ENCODE measurements at places on chromosomes 12 and 14.

DNA sequence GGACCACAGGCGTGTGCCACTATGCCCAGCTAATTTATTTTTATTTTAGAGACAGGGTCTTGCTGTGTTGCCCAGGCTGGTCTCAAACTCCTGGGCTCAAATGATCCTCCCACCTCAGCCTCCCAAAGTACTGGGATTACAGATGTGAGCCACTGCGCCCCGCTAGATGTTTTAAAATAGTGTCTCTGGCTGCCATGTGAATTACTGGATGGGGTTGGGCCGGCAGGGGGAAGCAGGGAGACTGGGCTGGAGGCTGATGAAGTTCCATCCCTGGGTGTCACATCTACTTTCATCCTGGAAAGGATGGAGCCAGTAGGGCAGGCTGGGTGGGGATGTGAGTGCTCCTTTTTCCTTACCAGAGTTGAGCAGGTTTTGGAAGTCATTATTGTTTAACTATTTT, 46.1 kb downstream of the DNAH10 start:
- no peak for DNase-seq

- DNase-seq: no peak
Observed at GRCh38 chr14:80152166-80152565, 59.1 kb downstream of the DIO2 start.

DNA sequence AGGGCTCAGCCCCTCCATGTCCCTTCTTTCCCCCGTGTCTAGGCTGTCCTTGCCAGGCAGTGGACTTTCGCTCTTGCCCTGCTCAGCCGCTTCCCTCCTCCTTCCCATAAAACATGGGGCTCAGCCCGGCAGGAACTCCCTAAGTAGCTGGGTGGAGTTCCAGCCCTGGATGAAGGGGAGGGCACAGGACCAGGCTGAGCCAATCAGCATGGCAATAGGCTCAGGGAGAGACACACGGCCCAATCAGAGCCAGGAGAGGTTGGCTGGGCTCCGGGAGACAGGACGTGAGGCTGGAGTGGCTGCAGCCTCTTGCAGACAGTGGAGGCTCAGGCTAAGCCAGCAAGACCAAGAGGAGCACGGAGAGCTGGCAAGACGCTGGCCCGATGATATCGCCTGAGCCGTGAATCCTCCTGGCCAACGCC, 54.3 kb downstream of the GALNT9 start:
- no peak for DNase-seq

DNA sequence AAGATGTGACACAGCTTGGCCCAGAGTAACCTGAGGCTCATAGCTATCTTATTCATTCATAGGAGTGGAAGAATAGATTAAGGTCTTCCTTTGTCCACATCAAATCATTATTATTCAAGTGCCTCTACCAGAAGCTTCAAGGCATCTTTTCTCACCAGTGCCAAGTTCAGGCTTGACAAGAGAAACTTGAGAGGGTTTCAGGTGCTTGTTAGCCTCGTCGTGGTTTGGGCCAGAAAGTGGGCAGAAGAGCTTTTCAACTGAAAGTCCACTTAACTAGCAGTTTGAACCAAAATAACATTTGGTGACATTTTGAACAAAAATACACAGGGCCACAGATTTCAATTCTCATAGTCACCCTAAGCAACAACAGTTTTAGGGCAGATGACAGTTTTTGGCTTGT, 1184.2 kb downstream of the FLRT2 start:
- no peak for DNase-seq

- no peak for DNase-seq
Observed at GRCh38 chr12:57889500-57889989, 43.0 kb upstream of the CTDSP2 start.

- no peak for DNase-seq
Observed at GRCh38 chr14:92625213-92625612, 111.6 kb downstream of the RIN3 start.

DNA sequence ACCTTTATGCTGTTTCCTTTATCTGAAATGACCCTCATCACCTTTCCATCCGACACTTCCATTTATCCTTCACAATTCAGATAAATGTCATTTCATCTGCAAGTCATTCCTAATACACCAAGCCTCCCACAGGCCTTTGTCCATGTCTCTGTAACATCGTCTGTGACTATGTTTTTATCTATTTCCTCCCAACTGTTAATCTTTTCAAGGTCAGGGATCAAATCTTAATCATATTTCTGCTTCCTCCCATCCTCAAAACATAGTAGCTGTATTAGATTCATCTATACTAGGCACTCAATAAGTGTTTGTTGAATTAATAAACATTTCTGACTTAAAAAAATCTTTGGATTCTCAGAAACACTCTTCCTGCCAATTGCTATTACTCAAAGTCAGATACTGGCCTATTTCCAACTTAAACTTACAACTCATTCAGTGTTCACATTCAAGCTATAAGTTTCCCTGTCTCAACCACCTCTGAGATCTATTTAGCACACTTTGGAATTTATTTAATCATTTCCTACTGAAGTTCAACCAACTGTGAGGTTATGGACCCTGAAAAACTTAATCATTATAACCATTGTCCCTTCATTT, 100.2 kb upstream of the ALX1 start:
- DNase-seq: no peak

DNA sequence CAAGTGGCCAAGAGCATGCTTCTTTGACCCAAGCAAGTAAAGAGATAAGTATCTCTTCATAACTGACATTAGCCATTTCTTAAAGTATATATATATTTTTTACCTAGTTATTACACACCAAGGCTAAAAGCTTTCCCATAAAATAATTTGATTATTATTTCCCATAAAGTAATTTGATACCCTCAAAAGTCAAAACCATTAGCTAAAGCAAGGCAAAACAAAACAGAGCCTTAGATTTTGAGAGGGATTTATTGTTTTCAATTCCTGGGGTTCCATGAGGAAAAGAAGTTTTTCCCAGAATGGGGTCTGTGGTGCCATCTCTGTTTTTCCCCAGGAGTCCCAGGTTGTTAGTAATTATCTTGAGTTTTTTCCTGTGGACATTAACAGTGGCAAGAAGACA, 125.5 kb upstream of the NUDT4 start:
- DNase-seq: no peak

GRCh38 chr12:31772186-31772585, 43.4 kb upstream of the AMN1 start:
- DNase-seq: no peak

DNA sequence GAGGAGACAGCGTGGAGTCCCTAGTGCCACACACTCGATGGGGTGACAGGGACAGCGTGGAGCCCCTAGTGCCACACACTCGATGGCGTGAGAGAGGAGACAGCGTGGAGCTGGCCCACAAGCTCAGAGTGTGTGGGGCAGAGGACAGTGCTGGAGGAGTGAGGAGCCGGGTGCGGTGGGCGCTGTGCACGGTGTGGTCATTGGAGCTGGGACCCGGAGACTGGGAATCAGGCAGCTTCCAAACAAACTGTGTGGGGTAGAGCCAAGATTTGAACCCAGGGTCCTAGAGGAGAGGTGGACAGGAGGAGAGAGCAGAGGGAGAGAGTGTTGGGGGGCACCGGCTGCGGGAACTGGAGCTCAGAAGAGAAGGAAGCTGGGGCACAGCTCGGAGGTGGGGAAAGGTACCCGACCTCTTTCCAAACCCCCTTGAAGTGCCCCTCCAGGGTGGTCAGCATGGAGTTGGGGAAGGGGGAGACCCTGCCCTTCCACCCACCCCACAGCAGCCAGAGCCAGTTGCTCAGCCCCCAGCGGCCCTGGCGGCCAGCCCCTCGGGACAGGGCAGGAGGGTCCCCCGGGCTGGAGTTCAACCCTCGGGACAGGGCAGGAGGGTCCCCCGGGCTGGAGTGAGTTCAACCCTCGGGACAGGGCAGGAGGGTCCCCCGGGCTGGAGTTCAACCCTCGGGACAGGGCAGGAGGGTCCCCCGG, 91.0 kb downstream of the NOC4L start:
- DNase-seq: no peak
